ENCODE measurements at places on chromosomes 7 and 10.
A peak's percentile ranks its signal among the peaks of the same experiment; 100 is the strongest.

GRCh38 chr10:47137311-47137851, 162.6 kb upstream of the GDF10 start:
- no peak for DNase-seq

GRCh38 chr7:20010877-20011276, 206.3 kb downstream of the MACC1 start:
- DNase-seq = no peak

DNA sequence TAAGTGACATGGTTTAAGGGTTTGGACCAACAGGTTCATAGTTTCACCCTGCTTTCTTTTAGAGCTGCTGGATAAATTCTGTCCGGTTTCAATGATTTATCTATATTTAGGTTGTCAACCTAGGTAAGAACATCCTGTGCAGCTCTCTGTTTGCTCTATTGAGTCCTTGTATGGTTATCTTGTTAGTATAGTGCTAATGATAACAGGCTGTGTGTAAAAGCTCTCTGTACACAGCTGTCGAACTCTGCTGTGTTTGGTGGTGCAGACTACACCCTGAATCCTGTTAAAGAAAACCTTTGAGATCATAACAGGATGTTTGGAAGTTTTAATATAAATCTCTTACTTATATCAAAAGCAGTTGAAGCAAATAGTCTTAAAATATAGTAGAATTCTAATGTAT, 219.2 kb downstream of the SDK1 start:
- DNase-seq = no peak

DNA sequence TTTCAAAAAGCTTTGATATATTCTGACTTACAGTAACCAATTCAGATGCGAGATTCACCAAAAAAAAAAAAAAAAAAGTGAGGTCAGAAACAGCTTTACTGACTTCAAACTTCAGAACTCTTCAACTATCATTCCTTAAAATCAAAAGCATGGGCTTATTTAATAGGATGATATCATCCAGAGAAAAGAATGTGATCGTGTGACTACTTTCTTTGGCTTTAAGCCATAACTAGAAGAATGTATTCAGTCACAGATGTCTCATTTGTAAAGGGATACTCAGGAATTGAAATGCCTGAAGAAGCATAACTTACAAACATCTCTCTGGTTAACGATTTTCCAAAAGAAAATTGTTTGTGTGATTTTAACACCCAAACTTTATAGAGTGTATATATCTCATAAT, 11.5 kb downstream of the TPK1 start:
- DNase-seq = no peak

- DNase-seq = no peak
Measured at GRCh38 chr10:5981529-5981928, 4.2 kb upstream of the IL15RA start.

- no peak for DNase-seq
Measured at GRCh38 chr10:10872035-10872673, 145.5 kb upstream of the CELF2 start.

- no peak for DNase-seq
Measured at GRCh38 chr7:156238366-156239133, 402.0 kb upstream of the RNF32 start.

DNA sequence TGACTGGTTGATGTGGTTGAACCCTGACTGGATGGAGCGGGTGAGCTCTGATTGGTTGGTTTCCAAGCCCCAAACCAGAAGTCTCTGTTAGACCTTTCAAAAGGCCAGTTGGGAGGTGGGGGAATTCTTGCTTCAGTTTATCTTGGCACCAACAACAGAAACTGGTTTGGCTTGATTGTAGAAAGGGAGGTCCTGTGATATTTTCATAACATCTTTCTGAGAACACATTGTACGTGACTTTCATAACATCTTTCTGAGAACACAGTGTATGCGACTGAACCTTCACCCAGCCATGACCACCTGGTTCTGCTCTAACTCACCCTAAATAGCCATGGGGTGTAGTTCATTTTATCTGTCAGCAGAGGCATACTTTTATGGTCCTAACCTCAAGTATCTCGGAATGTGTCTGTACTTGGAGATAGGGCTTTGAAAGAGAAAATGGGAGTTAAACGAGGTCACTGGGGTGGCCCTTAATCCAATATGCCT, 88.3 kb downstream of the GALNT17 start:
- no peak for DNase-seq

GRCh38 chr10:61063901-61064300, 119.9 kb upstream of the RHOBTB1 start:
- no peak for DNase-seq

GRCh38 chr10:127874671-127875448, 17.9 kb downstream of the CLRN3 start:
- DNase-seq = no peak

GRCh38 chr7:42972699-42973500, 40.7 kb downstream of the MRPL32 start:
- no peak for DNase-seq

- peak; percentile 46 for DNase-seq
Measured at GRCh38 chr7:150450491-150451001, at the start of gene GIMAP8. Gene GIMAP8, plus strand, starts transcription at chr7:150450630. Its CDS starts 16,069 bp downstream, at chr7:150466699.

- DNase-seq = peak; percentile 57
Measured at GRCh38 chr7:128398016-128398840, 11.6 kb downstream of the IMPDH1 start.

GRCh38 chr7:155002411-155003091, 373 bp downstream of the PAXIP1 start:
- no peak for DNase-seq

DNA sequence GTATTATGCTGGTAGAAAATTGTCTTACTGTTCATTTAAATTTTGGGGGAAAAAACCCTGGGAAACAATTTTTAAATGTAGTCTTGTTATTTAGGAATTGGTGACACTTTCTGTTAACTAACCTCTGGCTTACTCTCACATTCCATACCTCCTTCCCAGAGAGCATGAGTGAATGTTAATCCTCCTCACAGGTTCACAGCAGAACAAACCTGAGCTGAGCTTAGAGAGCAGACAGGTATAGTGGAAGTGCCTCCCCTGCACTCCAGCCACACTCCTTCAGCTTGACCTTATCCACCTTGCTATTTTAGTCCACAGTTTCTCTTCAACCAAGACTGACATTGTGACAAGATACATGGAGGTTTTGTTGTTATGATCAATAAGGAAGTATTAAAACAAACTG, 235.9 kb downstream of the FOXP2 start:
- DNase-seq = no peak

DNA sequence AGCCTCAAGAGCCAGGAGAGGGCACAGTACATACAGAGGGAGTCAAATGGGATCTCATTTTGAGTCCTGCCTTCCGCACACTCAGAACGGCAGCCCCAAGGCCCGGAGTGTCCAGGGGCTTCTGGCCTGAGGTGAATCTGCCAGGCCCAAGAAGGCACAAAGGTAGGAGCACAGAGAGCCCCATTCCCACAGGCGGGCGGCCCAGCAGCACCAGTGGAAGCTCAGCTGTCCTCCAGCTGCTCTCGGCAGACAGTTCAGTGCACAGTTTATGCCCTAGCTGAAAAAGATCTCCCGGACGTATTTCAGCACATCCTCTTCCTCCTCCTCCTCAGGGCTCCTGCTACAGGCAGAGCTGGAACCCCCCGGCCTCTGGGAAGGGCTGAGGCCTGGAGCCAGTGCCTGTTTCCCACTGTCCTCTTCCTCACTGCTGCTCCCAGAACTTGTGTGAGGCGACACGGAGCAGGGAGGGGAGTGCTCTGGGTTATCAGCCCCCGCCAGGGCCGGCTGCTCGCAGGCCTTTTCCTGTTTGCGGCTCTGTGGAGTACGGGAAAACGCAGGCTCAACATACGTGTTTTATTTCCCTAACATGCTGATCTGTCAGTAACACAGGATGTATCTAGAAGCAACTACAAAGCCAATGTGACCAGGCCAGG, 4.0 kb downstream of the CYREN start:
- DNase-seq = no peak

- DNase-seq = no peak
Measured at GRCh38 chr7:131629217-131629882, 72.9 kb upstream of the PODXL start.

DNA sequence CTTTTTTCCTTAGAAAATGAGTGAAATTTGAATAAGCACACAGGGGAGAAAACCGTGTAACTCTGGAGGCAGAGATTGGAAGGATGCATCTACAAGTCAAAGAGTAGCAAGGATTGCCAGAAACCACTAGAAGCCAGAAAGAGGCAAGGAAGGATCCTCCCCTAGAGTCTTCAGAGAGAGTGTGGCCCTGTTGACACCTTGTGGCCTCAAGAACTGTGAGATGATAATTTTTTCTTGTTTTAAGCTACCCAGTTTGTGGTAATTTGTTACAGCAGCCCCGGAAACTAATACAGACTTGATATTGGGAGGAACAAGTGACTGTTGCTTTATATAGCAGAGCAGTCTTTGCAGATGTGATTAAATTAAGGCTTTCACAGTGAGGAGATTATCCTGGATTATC, 3.6 kb upstream of the GIMAP7 start:
- DNase-seq = no peak

- DNase-seq = no peak
Measured at GRCh38 chr10:59997827-59998525, 91.6 kb upstream of the CCDC6 start.

GRCh38 chr7:66523409-66523808, 105.3 kb upstream of the KCTD7 start:
- no peak for DNase-seq

GRCh38 chr10:241966-242643, 106.8 kb downstream of the ZMYND11 start:
- DNase-seq = no peak

DNA sequence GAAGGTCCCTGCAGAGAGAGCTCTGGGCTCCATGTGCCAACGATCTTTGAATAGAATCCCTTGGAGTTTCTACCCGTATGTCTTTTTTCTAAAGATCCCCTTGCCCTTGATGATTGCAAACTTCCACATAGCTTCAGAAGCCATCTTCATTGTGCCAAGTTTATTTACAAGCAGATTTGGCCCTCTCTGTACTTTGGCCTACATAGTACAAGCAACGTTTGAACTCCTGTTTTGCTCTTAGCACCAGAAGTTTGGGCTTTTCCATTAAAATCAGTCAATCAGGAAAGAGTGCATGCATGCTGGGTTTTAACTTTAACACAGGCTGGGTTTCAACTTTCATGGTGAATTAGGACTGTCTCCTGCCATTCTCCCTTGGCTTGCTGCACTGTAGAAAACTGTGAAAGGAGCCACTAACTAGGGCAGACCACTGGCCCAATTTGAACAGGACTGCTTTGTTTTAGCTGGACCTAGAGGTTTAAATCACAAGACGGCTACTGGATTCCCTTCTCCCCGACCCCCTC, 557.6 kb upstream of the GALNT17 start:
- DNase-seq = no peak

DNA sequence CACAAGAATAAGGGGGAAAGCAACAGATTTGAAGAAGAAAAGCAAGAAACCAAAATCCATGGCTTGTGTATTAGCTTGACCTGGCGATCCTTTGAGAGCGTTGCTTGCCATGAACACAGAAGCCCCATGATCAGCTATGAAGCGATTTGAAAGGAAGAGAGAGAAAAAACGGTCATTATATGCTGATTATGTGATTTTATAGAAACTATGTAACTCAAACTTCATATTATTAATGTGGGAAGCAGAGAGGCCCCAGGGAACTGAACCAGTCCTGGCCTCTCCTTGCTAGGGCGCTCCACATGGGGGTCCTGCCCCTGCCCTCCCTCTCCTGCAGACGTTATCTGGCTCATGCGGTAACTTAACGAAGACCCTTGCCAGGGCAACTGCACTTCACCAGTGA, 306.1 kb upstream of the ADARB2 start:
- DNase-seq = no peak

DNA sequence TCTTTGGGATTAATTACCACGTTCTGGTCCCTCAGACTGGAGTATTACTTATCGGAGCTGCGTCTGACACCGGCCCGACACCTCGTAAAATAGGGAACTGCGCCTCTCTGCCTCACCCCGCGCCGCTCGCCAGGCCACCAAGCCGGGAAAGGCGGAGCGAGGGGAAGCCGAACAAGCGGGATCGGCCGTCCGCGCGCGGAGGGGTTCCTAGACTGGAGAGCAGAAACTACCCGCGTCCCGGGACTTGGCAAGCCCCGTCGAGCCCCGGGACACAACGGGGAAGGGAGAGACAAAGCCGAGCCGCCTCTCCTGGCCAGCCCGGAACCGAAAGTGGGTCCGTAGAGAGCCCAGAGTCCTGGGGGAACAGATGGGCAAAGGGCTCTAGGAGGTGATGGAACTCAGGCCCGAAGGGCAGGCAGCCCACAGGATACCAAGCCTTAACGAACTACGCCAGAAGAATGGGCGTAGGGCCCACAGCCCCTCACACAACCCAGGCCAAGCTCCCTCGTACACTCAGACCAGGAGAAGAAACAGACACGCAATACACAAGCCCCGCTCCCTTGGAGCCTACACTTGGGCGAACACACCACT, 6.5 kb downstream of the LBX1 start:
- DNase-seq = peak; percentile 70

DNA sequence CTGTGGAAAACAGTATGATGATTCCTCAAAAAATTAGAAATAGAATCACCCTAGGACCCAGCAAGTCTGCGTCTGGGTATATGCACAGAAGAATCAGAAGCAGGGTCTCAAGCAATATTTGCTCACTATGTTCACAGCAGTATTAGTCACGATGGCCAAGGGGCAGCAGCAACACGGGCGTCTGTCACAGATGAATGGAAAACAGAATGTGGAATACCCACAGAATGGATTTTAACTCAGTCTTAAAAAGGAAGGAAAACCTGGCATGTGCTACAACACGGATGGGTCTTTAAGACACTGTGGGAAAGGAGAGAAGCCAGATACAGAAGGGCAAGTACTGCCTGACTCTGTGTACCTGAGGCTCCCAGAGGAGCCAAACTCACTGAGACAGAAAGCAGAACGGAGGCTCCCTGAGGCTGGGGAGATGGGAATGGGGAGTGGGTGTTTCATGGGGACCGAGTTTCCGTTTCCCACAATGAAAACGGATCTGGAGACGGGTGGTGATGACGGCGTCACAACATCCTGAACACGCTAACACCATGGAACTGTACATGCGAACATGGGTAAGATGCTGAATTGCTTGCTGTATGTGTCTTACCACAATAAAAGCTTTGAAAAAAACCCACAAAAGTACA, 36.7 kb upstream of the INPP5A start:
- DNase-seq = no peak

DNA sequence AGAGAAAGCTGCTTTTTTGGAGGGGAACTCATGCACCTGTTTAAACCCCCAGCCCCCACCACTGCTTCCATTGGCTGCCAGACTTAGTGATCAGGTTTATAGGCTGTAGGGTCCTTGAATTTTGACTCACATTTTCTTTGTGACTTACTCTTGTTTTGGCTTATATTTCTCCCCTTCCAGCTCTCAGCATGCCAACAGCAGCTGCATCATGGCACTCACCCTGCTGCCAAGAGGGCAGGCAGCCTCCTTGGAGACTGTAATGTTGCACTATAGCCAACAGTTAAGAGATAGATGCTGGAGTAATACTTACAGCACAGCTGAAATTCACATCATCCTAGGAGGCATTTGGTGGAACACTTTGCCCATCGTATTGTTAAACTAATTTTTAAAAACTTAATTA, 98.0 kb upstream of the GLCCI1 start:
- DNase-seq = no peak

GRCh38 chr10:113552014-113552413, 839 bp upstream of the HABP2 start:
- DNase-seq = no peak

GRCh38 chr10:46787321-46787615, 124.0 kb upstream of the PTPN20 start:
- peak; percentile 32 for DNase-seq
